ENCODE measurements at places on chromosomes 1 and 21.

DNA sequence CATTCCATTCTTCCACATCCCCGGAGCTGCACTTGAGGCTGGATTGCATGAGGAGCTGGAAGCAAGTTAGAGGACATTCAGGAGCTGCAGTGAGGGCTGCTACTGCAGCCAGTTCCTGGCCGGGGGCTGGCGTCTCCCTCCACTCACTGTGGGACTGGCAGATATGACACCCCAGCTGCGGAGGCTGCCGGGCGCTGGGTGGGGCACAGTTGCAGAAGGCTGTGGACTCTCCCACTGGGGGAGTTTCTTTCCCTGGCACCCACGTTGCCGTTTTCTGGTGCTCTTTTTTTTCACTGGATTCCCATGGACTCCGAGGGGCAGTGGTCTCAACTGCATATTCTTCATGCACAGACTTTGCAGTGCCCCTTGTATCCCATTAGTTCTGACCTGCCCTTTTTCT is 351.1 kb upstream of the AJAP1 start:
- DNase-seq, result no peak

DNA sequence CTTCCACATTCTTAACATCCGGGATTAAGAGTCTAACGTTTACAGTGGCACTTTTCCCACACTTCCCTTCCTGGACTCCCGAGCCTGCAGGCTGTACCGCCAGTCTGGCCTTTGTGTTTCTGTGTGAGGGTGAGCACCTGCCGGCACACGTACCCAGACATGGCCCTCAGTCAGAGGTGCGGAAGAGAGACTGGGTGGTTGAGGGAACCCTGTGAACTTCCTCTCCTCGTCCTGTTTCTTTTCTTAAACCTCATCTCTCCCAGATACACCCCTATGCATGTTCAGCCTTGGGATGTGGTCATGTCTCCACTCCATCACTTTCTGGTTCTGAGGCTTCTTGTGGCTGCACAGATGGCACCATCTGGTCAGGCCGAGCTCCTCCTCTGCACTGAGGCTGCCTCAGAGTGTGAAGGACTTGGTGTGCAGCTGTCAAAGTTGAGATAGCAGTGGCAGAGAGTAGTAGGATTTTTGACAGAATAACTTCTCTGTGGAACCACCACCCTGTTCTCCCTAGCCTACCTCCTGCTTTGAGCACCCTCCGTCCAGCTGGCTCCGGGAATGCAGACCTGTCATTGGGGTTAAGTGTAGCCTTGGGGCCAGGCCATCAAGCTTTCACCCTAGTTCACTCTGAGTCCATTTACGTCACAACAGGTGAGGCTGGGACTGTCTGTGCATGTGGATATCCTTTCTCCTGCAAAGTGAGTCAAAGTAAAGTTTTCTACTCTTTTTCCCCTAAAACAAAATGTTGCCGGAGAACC is 31.4 kb downstream of the VASH2 start:
- DNase-seq, result peak; percentile 41

DNA sequence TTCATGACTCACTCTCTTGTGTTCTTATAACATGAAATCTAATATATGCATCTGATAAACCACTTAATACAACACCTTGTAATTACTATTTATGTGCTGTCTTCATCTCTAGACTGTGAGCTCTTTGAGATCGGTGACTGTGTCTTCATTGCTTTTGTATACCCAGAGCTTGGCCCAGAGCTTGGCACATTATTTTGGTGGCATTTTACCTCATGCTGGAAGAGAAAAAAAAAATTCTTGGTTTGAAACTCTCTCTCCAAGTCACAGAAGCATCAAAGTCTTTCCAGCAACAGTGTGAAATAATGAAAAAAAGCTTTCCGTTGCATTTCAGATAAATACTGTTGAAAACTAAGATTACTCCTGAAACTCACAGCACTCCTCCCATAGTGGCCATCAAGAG is 451.6 kb downstream of the NUF2 start:
- DNase-seq, result no peak

GRCh38 chr1:30607723-30608122 is 115.7 kb downstream of the MATN1 start:
- DNase-seq, result no peak

- DNase-seq, result no peak
These were observed 60.3 kb downstream of the SLC45A1 start for GRCh38 chr1:8378178-8378577.

GRCh38 chr1:12604114-12604874 is 13.7 kb downstream of the DHRS3 start:
- DNase-seq, result peak; percentile 48

- no peak for DNase-seq
These were observed 1168.6 kb downstream of the KCNT2 start for GRCh38 chr1:195439661-195440060.

All from body of pancreas (tissue), 4 donors.